ENCODE measurements at places on chromosomes 7 and 10.

- no peak for DNase-seq
These were observed 45.5 kb upstream of the BET1 start for GRCh38 chr7:94049615-94050014.

DNA sequence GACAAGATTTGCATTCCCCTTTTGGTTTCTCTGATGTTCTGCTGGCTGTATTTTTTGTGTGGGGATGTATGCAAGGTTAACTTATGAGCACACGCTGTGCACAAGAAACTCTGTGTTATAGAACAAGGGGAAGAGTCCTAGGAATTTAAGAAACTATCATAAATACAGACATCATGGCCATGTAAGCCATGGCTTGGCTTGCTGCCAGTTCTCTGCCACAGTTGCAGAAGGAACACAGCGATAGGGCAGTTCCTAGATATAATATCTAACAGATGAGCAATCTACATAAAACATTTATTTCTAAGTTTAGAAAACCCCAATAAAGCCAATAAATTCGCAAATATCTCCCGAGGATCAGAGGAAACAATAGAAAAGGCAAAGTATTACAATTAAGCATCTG lies 153.3 kb downstream of the LRRTM3 start:
- no peak for DNase-seq

GRCh38 chr10:86020134-86020533 lies 346.5 kb downstream of the GRID1 start:
- no peak for DNase-seq

- DNase-seq = no peak
These were observed 302.2 kb upstream of the CACNA2D1 start for GRCh38 chr7:82745820-82746219.

GRCh38 chr10:115951242-115951641 lies 321.8 kb downstream of the GFRA1 start:
- DNase-seq = no peak

DNA sequence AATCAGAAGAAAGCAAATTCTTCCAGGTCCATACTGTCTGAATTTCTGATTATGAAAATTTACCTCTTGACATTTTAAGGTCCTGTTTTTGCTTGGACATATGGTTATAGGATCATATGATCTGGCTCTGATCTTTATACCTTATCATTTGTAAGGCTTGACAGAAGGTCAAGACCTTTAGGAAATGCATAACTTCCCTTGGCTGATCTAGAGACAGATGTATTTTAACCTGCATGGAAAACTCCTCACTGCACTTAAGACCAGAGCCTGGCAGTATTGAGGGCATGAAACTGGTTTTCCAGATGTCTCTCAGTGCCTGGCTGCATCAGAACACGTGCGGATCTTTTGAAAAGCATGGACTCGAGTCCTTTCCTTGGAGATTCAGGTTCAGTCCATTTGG lies 55.9 kb downstream of the TRRAP start:
- no peak for DNase-seq

GRCh38 chr7:142454862-142455261 lies 197.0 kb upstream of the PRSS58 start:
- no peak for DNase-seq

DNA sequence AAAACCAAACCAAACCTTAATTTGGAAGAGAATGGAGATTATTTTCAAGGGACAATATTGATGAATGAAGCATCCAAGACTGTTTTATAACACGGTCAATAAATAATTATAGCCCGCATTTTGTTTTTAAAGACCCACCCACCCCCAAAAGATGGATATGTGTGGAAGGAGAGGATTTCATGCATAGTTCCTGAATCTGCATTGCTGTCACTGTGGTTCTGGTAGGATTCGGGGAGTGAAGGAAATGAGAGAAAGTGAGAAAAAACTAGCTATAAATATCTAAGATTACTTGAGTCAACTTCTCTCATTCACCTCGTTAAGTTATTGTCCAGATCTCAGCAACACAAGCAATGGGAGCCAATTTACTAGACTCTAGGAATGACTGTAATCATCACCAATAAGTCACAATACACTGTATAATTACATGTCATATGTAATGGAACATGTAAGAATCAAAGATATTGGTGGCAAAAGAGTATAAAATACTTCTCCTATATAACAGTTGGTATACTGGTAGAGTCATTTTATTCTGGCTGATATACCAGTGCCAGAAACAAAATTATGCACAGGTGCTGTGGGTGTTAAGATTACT lies 30.2 kb downstream of the NAMPT start:
- DNase-seq = no peak

DNA sequence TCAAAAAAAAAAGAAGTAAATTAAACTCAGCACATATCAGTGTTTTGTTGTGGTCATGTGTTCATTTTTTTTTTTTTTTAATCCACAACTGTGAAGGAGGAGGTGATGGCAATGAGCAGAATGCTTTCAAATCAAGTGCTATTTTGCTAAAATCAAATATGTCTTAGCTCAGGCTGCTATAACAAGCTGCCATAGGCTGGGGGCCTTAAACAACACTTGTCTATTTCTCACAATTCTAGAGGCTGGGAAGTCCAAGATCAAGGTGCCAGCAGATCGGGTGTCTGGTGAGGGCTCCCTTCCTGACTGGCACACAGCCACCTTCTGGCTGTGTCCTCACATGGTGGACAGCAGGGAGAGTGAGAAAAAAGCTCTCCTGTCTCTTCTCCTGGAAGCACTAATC lies 203.9 kb downstream of the FAM107B start:
- DNase-seq = peak; percentile 79

- DNase-seq = no peak
These were observed 112.7 kb upstream of the NANOS1 start for GRCh38 chr10:118916777-118917176.

DNA sequence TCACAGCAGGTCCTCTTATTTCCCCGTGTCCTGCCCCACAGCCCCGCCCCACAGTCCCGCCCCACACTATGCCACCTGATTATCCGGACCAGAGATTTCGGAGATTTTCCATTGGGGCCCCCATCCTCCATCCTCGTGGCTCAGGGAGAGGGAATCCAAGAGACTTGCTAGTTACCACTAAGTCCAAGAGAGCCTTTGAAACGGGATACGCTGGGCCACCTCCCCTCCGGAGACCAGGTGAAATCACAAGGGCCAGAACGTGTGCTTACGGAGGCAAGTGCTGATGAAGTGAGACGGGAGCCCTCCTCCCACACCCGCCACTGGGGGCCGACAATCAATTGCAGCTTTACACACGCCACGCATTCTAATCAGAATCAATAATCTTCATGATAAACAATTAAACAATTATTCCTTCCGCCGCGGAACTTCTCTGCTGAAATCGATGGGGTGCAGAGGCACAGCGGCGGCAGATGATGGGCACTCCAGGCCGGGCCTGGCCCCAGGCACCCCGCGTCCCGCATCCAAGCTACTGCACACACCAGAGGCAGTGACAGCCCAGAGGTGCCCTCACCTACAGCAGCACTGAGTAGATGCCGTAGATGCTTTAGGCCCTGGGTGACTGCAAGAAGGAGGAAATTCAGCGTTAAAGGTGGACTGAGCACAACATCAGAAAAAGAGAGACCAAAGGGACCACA lies 534.0 kb upstream of the FOXK1 start:
- DNase-seq = no peak

DNA sequence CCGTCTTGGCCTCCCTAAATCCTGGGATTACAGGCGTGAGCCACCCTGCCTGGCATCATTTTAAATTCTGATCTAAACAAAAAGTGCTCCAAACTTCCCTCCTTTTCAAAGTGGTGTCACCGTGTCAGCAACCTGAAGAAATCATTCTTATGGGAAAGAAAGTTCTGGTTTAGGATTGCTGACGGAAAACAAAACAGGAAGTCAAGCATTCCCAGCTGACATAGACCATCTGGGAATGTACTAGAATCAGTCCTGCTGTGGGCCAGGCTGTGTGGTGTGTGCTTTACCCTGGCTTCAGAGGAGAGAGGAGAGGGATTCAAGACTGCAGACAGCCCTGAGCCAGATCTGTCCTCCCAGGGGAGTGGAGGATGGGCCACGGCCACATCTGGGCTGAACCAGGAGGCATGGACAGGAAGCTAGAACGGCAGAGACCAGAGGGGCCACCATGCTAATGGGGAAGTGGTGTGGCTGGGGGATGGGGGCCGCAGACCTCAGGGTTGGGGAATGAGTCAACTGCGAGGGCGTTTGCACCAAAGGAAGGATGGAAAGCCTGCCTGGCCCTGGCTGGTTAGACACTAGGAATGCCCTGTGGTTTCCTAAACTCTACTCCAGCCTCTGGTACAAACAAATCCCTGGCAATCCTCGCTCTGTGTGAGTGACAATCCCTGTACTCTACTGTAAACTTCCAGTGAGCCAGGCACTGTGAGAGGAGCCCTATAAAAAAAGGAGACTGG lies 16.7 kb upstream of the CLIP2 start:
- peak; percentile 67 for DNase-seq

DNA sequence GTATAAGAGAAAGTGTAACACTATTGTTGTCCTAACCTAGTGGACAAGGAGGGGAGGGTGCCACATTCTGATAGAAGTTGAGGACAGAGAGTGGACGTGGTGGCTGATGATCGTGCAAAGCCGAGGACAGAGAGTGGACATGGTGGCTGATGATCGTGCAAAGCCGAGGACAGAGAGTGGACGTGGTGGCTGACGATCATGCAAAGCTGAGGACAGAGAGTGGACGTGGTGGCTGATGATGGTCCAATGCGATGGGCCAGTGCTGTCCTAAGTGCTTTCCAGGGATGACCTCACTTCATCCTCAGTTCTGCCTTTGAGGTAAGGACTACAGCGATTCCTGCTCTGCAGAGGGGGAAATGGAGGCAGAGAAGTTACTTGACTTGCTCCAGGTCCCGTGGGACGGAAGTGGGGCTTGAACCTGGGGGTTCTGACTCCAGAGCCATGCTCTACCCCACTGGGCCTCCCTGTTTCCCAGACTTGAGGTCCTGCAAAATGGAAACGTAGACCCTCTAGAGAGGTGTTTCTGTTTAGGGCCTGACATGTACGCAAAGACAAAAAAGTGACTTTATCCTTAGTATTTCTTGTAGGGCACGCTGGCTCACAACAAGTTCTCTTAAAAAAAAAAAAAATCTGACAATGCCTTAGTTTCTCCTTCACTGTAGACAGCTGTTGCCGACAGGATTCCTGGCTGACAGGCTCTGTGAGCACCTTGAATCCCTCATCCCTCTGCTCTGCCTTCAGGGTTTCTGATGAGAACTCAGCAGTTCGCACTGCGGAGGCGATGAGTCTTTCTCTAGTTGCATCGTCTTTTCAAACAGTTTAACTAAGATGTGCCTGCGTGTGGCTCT lies 20.3 kb upstream of the NCAPG2 start:
- DNase-seq = no peak

DNA sequence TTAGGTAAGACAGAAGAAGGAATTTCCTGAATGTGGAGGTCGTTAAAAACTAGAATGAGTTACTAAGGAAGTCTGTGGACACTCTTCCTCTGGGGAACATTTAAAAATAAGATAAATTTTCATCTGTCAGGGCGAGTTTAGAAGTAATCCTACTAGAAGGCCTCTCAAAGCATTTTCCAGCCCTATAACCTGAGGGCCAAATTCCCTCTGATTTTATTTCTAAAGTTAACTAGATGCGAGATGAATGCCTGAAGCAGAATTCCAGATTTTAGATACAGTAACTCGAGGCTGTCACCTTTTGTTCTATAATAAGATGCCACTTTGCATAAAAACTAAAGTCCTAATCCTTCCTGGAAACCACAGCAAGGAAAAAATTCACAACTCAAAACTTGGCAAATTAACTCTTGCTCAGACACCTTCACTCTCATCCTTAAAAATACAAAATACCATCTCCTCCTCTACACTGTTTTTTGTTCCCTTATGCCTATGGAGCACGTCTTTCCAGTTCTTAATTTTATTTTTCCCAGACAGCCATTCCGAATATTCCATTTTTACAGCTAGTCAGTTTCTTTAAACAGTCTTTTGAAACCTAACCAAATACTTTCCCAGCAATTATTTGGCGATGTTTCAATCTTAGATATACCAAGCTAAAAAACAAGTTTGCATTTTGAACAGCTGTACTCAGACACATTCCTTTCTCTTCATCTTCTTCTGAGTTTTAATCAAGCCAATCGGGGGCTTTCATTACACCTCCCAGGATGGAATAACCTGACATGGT lies 420.7 kb upstream of the NFE2L3 start:
- DNase-seq = no peak

DNA sequence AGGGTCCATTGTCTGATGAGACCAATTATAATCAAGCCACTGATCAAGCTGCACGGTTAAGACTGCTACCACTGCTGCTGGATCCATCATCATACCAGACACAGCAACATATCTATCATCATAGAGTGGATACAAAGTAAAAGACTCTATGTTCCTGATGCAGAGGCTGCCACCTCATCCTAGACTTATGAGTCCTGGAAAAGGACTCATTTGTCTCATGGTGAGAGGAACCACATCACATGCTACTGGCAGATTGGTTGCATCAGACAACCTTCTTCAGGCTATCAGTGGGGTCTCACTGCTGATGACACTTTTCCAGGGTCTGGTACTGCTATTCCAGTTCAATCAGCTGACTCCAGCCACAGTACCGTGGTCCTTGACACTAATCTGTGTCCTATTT lies 79.0 kb downstream of the ABI1 start:
- DNase-seq = no peak

DNA sequence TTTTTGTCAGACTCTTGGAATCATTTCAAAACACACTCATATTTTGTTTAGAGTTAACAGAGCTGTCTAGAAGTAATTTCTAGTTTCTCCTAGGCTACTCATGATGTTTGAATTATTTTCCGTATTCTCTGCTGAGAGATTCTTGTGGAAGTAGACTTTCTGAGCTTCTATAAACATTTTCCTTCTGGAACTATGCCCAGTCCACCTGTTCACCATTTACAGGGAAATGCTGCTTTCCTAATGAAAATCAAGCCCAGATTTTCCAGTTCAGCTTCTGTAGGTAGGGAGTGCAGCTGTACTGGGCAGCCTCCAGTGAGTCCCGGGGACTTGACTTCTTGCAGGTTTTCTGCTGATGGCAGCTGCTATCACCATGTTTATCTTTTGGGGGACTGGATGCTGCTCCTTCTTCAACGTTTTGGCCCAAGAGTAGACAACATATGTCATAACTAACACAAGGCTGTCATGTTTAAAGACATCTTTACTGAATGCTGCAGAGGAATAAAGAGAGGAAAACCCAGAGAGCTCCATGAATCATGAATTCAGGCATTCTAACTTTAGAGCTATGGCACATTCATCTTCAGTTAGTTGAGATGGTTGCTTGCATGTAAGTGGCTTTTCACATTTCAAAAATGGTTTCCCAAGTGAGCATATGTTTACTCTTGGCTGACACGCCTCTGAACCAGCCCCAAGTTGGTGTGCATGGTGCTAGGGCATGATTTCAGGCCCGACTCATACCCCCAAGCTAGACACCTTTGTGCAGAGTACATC lies 85.6 kb downstream of the SDK1 start:
- no peak for DNase-seq

- no peak for DNase-seq
These were observed 74.6 kb downstream of the CALN1 start for GRCh38 chr7:72337390-72338167.

- DNase-seq = no peak
These were observed 71.3 kb downstream of the PIP4K2A start for GRCh38 chr10:22643116-22643515.

- DNase-seq = no peak
These were observed 49.4 kb downstream of the ARHGAP22 start for GRCh38 chr10:48555310-48556042.

GRCh38 chr10:121961456-121961855 lies 13.6 kb downstream of the NSMCE4A start:
- DNase-seq = no peak

Measured in pons (tissue), 1 donor.